Stimulated activated CD8-positive, alpha-beta memory T cell treated with anti-CD3 and anti-CD28 coated beads, Interleukin-15, amount 100 ng/mL, for 48 hours (primary cell): ENCODE measurements at places on chromosomes 6 and 20.

DNA sequence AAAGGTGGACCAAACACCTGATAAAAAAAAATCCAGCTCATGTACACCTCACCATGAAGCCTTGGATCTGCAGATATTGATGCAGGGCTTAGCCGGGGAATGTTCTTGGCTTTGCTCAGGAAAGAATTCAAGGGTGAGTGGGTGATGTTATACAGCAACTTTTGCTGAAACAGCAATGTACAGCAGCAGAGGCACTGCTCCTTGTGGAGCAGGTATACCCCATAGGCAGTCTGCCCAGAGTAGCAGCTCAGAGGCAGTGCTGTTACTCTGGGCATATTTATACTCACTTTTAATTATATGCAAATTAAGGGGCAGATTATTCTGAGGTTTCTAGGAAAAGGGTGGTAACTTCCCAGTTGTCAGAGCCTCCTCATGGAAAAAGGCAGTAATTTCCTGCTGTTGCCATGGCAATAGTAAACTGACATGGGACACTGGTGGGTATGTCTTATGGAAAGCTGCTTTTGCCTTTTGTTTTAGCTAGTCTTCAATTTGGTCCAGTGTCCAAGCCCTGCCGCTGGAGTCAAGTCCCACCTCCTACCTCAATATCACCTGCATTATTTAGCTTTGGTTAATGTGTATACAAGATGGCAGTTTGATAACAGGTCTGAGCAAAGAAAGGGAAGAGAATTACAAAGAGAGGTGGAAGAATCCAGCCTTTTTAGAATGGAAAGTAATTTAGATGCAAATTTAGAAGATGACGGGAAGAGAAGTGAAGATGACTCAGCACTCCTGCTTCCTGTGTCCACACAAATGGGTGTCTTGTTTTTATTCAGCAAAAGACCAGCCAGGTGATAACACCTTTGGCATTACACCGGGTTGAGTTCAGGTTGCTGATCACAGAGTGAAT is 110.1 kb upstream of the JAG1 start:
- no peak for DNase-seq

DNA sequence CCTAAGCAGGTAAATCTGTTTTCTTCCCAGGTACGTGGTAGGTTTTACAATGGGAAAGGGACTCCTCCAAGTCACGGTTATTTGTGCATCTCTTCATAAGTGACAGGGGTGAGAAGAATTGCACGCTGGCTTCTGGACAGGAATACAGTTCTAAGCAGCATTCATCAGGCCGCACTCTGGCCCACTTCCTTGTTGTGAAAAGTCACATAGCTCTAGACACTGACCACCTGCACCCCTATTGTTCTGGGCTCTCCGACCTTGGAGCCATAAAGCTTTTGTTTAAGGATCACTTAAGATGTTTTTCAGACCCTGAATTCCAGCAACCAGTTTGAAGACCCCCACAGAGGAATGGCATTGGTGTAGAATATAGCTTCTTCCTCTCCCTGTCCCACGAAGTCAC is 31.4 kb downstream of the RAMACL start:
- no peak for DNase-seq

DNA sequence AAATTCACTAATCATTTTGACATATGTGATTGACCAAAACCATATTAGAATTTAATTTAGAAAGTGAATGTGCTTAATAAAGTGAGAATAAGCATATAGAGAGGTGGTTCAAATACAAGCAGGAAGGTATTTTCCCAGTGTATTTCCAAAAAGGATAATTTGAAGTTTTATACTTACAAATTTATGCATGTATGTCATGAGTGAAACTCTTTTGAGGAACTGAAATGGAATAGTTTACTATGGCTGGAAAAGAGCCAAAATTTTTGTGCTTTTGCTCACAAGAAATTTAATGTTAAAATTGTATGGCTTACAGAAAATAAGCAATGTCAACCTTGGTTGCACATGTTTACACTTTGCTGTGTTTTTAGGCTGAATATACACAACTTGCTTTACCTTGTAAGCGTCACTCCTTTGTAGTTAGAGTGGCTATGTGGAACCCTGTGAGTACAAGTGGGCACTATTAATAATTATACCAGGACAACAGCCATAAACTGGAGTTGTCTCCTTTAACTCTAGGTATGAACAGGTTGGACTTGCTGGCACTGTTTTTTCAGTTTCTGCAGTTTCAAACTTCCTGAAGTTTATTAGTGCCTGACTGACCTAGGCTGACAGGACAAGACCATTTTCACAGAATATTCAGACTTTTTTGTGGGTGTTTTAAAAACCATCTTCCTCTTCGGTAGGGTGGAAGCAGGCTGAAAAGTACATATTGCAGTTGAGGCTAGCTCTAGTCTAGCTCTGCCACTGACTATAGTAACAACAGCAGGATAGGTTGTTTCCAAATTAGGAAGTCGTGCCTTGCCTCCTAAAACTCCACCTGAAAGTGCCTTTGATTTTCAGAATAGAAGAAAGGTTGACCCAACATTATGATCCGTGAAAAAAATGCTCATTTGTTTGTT is 6.0 kb downstream of the AFDN start:
- DNase-seq = no peak

GRCh38 chr6:13362412-13362811 is 34.1 kb upstream of the TBC1D7 start:
- DNase-seq = no peak

- DNase-seq = no peak
Observed at GRCh38 chr6:133291671-133292070, 50.5 kb downstream of the EYA4 start.

DNA sequence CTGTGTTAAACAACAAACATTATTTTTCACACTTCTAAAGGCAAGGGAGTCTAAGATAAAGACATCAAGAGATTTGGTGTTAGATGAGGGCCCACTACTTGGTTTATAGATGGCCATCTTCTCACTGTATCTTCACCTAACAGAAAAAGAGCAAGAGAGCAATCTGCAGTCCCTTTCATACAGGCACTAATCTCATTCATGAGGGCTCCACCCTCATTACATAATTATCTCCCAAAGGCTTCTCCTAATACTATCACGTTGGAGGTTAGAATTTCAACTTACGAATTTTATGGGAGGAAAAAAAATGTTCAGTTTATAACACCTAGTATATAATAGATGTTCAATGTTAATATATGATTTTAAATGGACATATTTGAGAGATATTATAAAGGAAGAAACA is 45.6 kb downstream of the HDAC2 start:
- DNase-seq = no peak

- DNase-seq = no peak
Observed at GRCh38 chr6:44926556-44926955, 401.6 kb upstream of the RUNX2 start.

- DNase-seq = no peak
Observed at GRCh38 chr6:74925683-74926082, 280.2 kb downstream of the COL12A1 start.

GRCh38 chr20:10119336-10119735 is 84.5 kb downstream of the ANKEF1 start:
- DNase-seq = no peak

DNA sequence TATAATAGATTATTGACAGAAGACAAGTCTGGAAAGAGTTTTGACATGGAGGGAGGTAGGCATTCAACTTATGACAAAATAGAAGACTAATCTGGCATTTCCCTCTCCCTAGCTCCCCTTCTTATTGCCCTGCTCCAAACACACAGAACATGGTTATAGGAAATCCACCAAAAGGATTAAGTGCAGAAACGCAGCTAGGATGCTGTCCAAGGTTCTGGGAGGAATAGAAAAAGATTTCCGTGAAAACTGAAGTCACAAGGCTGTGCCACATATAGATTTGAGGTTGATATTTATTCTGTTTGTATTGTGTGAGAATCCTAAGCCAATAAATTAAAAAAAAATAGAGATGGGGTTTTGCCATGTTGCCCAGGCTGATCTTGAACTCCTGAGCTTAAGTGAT is 107.9 kb upstream of the MAP3K7 start:
- DNase-seq = no peak

GRCh38 chr6:11322252-11322885 is 89.9 kb upstream of the NEDD9 start:
- no peak for DNase-seq

GRCh38 chr6:27428502-27428901 is 39.9 kb downstream of the ZNF391 start:
- DNase-seq = no peak

DNA sequence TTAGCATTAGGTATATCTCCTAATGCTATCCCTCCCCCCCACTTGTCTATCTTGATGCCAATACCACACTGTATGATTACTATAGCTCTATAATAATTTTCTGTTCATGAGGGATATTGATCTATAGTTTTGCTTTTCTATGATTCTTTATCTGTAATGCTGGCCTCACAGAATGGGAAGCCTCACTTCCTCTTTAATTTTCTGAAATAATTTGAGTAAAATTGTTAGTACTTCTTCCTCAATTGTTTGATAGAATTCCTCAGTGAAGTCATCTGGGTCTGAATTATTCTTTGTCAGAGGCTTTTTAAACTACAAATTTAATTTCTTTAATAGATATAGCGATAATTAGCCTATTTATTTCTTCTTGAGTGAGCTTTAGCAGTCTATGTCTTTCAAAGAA is 31.2 kb downstream of the SIRPD start:
- DNase-seq = no peak

- no peak for DNase-seq
Observed at GRCh38 chr20:41181567-41181966, 44.2 kb downstream of the PLCG1 start.

DNA sequence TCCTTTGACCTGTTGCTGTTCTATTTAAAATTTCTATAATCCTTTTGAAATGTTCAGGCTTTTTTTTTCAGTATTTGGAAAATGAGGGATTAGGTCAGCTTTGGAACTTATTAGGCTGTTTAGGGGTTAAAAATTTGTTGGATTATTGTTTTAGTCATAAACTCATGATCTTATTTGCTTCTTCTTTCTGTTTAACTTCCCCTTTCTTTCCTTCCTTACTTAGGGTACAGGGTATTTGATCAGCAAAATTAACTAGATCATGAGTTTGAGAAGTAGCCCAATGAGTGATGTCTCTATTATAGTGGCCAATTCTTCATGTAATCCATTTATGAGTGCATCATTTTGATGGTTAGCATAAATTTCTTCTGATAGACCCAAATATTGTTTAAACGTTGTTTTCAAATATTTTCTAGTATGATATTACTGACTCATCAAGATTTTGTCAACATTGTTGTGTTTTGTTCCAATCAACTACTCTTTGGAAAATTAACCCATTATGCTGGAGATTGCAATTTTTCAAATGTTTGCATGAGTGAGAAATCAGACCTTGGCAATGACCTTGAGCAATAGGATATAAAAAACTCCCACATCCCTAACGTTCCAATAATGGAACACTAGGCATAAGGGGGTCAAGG is 94.4 kb downstream of the OTOR start:
- DNase-seq = no peak
